ENCODE measurements at places on chromosomes 1 and 21. TPM values are rescaled to one million over a fixed set of nuclear protein-coding genes. Genes with fewer than 3 reads are reported as not detected.

Gene CD34
- total RNA-seq, result 0.17 TPM

Gene OVAAL
- not detected for total RNA-seq

Gene LMX1A
- not detected for total RNA-seq

Gene TRIM67
- total RNA-seq, result not detected

Gene CHODL
- 0.15 TPM for total RNA-seq

Gene MYOG
- not detected for total RNA-seq

Gene CCDC27
- not detected for total RNA-seq

Gene TLR5
- not detected for total RNA-seq

Gene KCNE2
- not detected for total RNA-seq

Gene CADM3
- not detected for total RNA-seq

Gene RPE65
- not detected for total RNA-seq

Gene AIRE
- under 0.01 TPM for total RNA-seq

Gene TMEM82
- total RNA-seq, result not detected

Gene TMIGD3
- total RNA-seq, result not detected

Gene S100A4
- 844 TPM for total RNA-seq

Gene FCRLA
- 1.5 TPM for total RNA-seq

Gene MATN1
- 0.33 TPM for total RNA-seq

Gene ZBTB40
- total RNA-seq, result 10.8 TPM

Gene PLA2G5
- total RNA-seq, result 6.9 TPM

Gene CLCA4
- not detected for total RNA-seq

Gene OR2AK2
- not detected for total RNA-seq

Gene C1orf141
- not detected for total RNA-seq

Gene TFF2
- not detected for total RNA-seq

Gene CNR2
- not detected for total RNA-seq

Gene CD53
- not detected for total RNA-seq

Gene ODF2L
- total RNA-seq, result 25.1 TPM

Gene CELA3B
- total RNA-seq, result not detected

Gene ISG15
- total RNA-seq, result 78.4 TPM

Gene GJA4
- 0.15 TPM for total RNA-seq

Gene PIGM
- total RNA-seq, result 4.9 TPM

Gene F13B
- total RNA-seq, result not detected

Gene GBP6
- 0.15 TPM for total RNA-seq

Gene MPL
- not detected for total RNA-seq

Gene TIMM17A
- total RNA-seq, result 62.4 TPM
